ENCODE measurements at places on chromosomes 16 and 17. TPM values are rescaled to one million over a fixed set of nuclear protein-coding genes. Genes with fewer than 3 reads are reported as not detected.

- DNase-seq, result no peak
These were observed 19.8 kb downstream of the PRPSAP1 start for GRCh38 chr17:76333673-76334505.

CDK3 gene
- total RNA-seq, result 7.1 TPM

DNA sequence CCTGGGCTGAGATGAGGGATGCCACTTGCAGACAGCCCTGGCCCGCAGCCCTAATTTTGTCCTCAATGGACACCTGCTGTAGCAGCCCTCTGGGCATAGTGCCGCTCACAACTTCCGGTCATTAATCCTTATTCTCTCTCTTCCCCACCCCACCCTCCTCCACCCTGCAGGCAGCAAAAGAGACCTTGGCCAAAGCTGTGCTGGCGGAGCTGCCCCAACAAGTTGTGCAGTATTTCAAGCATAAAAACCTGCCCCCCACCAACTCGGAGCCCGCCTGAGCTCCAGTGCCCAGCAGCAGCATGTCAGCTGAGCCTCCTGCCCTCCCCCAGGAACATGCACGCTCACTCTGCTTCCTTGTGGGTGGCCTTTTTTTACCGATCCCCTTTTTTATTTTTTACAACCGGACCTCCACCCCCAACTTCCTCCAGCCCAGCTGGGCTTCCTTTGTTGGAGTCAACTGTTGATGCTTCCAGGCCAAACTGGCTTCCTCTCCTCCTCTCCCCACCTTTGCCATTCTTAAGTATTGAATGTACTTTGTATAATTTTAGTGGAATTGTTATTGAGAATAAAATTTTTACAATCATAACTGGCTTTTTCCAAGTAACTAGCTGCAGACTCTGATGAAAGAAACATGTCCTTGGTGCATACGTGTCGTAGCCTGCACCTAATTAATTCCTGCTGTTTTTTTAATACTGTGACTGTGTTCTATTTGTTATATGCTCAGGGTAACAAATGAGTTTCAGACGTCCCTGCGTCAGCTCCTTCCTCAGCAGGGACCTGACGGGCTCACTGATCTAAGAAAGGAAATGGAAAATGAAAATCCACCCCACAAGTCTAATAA, 38.2 kb downstream of the PSME3IP1 start:
- DNase-seq, result no peak

GRCh38 chr17:57756951-57757350, 11.9 kb upstream of the CCDC182 start:
- no peak for DNase-seq

SALL1 gene
- not detected for total RNA-seq

SPNS3 gene
- total RNA-seq, result 8.0 TPM

SEZ6L2 gene
- not detected for total RNA-seq

GRCh38 chr16:5979905-5980550, 882.4 kb upstream of the EEF2KMT start:
- DNase-seq, result no peak

DNA sequence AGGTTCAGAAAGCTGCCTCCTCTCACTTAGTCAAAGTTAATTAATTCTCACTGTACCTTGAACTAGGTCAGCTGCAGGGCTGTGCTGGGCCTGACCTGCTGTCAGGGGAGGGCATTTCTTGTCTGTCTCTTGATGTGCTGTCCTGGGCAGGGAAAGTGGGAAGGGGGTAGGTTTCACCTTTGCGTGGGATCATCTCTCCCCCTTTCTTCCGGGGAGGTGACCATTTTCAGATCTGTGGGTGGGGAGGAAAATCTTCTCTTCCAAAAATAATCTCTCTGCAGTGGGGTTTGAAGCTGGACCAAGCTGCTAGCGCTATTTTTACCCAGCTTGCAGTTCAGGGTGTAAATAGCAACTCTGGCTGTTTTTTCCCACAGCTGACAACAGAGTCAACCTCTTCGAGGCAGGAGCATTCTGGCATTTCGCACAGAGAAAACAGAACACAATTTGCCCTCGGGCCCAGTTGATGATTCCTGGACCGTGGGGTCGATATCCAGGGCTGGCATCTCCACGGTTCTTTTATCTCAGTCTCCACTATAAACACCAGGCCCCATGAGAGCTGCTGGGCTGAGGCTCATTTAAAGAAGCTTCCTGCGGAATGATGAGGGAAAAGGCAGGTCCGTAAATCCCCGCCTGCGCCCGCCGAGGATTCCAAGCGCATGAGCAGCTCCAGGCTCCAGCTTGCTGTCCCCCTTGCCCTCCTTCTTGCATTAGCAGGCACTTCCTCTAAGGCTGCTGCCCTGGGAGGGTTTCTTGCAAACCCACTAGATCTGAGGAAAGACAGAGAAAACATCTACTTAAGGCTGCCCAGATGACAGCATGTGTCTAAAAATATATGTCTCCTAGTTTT, 93.9 kb downstream of the YPEL2 start:
- DNase-seq, result no peak

DNA sequence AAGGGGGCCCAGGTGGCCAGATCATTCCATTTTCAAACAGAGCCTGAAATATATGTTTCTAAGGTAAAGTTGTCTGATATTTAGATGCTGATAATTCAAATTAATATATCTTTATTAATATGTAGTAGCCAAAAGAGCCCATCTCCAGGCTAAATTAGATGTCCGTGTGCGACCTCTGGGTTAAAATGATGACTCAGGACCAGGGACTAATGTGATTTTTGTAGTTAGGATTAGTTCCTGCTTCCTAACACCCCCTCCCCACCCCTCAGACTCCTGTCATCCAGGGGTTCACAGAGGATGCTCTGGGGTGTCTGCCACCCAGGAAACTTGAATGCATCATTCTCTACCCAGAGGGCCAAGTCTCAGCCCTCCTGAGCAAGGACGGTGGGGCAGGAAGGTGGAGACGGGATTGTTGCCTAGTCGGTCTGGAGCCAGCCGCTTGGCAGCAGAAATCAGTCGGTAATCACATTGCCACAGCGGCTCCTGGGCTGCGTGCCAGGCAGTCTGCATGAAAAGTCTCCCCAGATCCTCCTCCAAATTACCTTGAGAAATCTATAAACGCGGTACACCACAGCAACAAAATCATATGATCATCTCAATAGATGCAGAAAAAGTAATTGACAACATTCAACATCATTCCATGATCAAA, 29.8 kb downstream of the CNGB1 start:
- DNase-seq, result no peak

CD19 gene
- total RNA-seq, result not detected

RNF222 gene
- total RNA-seq, result 0.10 TPM

C16orf74 gene
- total RNA-seq, result 1.6 TPM

AGRP gene
- total RNA-seq, result not detected

- DNase-seq, result peak; percentile 76
These were observed 7.3 kb downstream of the C16orf54 start for GRCh38 chr16:29738514-29738913.

- peak; percentile 41 for DNase-seq
These were observed 19.1 kb upstream of the CD79B start for GRCh38 chr17:63950940-63951907.

TSNAXIP1 gene
- 0.33 TPM for total RNA-seq

UBALD1 gene
- 21.5 TPM for total RNA-seq

MED9 gene
- total RNA-seq, result 14.3 TPM

- peak; percentile 56 for DNase-seq
These were observed 8.4 kb downstream of the RARA start for GRCh38 chr17:40317345-40317873.

- no peak for DNase-seq
These were observed 47.1 kb upstream of the RBFOX1 start for GRCh38 chr16:7285520-7285919.

- no peak for DNase-seq
These were observed 6.0 kb downstream of the CAPN15 start for GRCh38 chr16:533391-534123.

- peak; percentile 51 for DNase-seq
These were observed 20.4 kb upstream of the PHB1 start for GRCh38 chr17:49434821-49435670.

KRT25 gene
- total RNA-seq, result not detected

GRCh38 chr16:62034231-62035114, 1.8 kb downstream of the CDH8 start:
- no peak for DNase-seq

FA2H gene
- total RNA-seq, result 0.21 TPM

DNA sequence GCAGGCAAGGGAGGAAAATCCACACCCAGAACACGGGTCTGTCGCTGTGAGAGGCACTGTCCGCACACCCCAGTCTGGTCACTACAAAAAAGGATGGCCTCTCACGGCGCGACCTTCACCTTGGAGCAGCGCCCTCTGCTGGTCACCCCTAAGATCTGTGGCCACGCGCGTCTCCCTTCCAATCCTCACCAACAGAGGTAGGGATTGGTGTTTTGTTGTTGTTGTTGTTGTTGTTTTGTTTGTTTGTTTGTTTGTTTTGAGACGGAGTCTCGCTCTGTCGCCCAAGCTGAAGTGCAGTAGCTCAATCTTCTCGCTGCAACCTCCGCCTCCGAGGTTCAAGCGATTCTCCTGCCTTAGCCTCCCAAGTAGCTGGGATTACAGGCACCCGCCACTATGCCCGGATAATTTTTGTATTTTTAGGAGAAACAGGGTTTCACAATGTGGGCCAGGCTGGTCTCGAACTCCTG, 15.0 kb upstream of the C17orf58 start:
- DNase-seq, result peak; percentile 64

DNA sequence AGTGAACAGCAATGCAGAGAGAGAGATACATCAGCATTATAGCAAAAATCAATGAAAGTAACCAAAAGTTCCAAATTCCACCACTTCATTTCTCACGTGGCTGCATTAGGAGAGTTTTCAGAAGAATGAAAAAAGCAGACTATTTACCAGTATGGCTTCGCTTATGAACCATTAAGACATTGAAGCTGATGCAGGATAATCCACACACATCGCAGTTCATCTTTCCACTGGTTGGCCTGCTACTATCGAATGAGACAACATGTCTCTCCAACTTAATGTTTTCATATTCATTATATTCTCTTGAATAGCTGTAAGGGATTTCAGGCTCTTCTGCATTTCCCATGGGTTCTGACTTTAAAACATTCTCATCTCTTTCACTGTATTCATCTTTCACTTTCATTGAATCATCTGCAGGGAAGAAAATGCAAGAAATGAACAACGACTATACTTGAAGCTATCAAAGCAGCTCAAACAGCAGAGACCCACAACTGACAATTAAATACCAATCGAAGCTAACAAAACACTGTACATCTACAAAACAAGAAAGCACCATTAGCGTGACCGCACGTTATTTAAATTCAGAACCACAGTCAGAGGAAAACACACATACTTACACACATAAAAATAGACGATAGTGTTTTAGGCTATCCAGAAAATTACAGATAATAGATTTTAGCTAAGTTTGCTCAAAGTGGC, 54.9 kb downstream of the GRB7 start:
- DNase-seq, result no peak

- no peak for DNase-seq
These were observed 32.1 kb downstream of the MYH3 start for GRCh38 chr17:10624969-10625368.

GRCh38 chr17:36723459-36724025, 122.2 kb downstream of the MRM1 start:
- DNase-seq, result no peak

- DNase-seq, result no peak
These were observed 358.2 kb downstream of the KIF2B start for GRCh38 chr17:54180950-54181349.

EFNB3 gene
- total RNA-seq, result not detected

DNA sequence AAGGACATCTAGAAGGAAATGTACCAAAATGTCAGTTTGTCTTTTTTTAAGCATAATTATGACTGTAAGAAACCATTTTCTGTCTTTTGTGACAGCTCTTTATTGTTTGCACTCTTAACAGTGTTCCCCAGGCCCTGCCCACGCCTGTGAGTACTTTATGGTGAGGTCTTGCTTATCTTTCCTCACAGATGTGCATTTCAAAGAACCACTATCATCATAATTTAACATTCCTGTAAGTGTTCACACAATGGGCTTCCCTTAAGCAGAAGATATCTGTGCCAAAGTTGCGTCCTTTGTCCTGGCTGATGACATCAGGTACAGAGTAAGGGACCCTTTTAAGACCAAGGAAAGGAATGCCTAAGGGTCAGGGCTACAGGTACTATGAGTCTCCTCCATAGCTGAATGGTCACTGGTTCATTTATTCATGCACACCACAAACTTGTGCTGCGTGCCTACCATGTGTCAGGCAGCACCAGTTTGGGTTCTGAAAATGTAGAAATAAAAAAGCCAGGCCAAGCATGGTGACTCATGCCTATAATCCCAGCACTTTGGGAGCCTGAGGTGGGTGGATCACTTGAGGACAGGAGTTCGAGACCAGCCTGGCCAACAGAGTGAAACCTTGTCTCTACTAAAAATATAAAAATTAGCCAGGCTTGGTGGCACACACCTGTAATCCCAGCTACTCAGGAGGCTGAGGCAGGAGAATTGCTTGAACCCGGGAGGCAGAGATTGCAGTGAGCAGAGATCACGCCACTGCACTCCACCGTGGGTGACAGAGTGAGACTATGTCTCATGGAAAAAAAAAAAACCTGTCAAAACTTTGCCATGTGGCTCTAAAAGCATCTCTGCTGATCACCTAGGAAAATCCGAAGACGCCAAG, 55.4 kb upstream of the NLK start:
- no peak for DNase-seq

DNA sequence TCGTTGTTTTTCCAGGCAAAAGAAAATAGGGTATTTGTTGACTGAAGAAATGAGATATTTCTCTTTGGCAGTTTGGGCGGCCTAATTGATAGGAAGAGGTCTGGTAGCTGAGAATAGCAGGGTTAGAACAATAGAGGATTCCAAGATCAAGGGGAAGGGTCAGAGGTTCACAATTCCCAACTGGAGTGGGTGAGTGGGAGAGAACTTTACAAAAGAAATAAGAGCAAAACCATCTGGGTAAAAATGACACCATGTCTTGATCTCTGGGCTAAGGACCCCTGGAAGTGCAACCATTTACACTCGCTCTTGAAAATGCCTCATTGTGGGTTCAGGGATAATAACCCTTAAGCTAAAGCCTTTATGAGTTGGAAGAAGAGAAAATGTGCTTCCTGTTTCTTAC, 180.5 kb downstream of the CDH13 start:
- no peak for DNase-seq

- DNase-seq, result no peak
These were observed 29.8 kb downstream of the ANKRD40 start for GRCh38 chr17:50677851-50678375.

DNA sequence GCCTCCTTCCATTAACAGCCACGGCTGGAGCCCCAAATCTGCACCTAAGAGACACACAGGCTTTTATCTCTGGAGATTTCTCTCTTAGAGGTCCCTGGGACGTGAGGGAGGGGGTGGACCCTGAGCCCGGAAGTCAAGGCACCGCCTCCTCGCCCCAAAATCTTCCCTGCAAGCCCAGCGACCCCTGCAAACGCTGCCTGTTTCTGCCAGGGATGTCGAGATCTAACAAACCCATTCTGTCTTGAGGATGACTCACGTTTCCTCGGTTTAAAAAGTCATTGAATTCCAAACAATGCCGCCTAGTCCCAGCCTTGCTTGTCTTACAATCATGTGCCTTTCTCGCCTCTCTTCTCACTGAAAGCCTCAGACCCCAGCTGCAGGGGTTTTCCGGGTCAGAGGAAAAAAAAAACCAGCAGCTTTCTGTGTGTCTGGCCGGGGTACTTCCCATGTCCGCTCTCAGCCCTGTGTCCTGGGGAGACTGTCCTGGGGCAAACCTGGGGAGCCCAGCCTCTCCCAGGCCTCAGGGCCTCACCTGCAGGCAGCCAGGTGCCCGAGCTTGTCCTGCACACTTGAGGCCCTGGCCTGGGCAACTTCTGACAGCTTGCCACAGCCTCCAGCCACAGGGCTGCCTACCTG, 15.4 kb downstream of the ARL2BP start:
- DNase-seq, result no peak

Data from activated CD4-positive, alpha-beta T cell treated with anti-CD3 and anti-CD28 coated beads, Interleukin-2, amount 10 ng/mL, durations not matched to agents 7 days and 5 days (primary cell).